Activated naive CD8-positive, alpha-beta T cell treated with anti-CD3 and anti-CD28 coated beads, Interleukin-2, amount 10 ng/mL, durations not matched to agents 7 days and 5 days (primary cell): ENCODE measurements at places on chromosomes 6 and 20. TPM values are rescaled to one million over a fixed set of nuclear protein-coding genes. Genes with fewer than 3 reads are reported as not detected.

GRCh38 chr6:120230008-120230407 is 880.4 kb upstream of the MAN1A1 start:
- DNase-seq, result no peak

GRCh38 chr20:9441948-9442347 is 72.4 kb upstream of the LAMP5 start:
- DNase-seq, result no peak

GRCh38 chr6:134744301-134744700 is 205.6 kb downstream of the ALDH8A1 start:
- DNase-seq, result no peak

- DNase-seq, result no peak
These were observed 122.4 kb downstream of the RIN2 start for GRCh38 chr20:19880256-19881079.

DNA sequence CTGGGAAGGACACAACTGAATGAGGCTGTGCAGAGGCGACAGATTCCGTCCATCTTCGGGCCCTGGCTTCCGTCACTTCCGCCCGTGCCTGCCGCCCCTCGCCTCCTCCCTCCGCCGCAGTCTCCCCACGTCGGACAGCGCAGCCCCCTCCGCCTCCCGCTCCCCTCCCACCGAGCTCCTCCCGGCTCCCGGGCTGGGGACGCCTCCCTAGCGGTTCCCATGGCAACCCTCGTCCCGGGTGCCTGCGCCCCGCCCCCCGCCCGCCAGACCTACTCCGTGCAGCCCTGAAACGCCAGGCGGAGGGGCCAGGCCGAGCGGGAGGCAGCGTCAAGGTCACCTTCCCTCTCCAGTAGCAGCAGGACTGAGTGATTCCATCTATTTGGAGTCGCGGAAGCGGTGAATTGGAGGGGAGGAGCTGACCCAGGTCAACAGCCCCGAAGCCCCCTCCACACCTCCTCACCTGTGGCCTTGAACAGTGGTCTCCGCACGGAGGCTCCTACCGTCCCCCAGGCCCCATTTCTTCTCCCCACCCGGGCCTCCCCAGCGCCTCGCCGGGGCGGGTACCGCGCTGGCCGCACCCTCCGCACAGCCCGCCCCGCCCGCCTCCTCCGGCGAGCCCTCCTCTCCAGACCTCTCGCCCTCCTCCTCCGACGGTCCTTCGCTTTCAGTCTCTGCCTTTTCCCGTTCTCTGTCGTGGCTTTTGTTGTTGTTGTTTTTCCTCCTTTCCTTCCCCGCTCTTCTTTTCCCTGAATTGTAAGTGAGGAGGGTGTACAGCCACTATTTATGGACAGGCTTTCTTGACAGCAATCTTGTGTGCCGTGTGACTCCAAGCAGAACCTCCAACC is 951 bp downstream of the NRSN2 start:
- DNase-seq, result peak; percentile 77

The TFAP2C gene
- not detected for total RNA-seq

The ABHD16B gene
- not detected for total RNA-seq

The DEFB125 gene
- total RNA-seq, result not detected

The TP53TG5 gene
- total RNA-seq, result not detected

The SLC17A1 gene
- not detected for total RNA-seq
